ENCODE measurements at places on chromosomes 7 and 10. TPM values are rescaled to one million over a fixed set of nuclear protein-coding genes. Genes with fewer than 3 reads are reported as not detected.

GRCh38 chr7:151061213-151062110, 2.1 kb downstream of the SLC4A2 start:
- no peak for DNase-seq

- DNase-seq = no peak
These were observed 33.5 kb upstream of the ENO4 start for GRCh38 chr10:116815641-116816415.

Gene HOXA11
- 6.1 TPM for total RNA-seq

Gene LIPM
- not detected for total RNA-seq

- peak; percentile 98 for DNase-seq
These were observed 15.5 kb downstream of the HSPB1 start for GRCh38 chr7:76317782-76318487.

- peak; percentile 63 for DNase-seq
These were observed 4.6 kb downstream of the REPIN1 start for GRCh38 chr7:150373049-150373801.

DNA sequence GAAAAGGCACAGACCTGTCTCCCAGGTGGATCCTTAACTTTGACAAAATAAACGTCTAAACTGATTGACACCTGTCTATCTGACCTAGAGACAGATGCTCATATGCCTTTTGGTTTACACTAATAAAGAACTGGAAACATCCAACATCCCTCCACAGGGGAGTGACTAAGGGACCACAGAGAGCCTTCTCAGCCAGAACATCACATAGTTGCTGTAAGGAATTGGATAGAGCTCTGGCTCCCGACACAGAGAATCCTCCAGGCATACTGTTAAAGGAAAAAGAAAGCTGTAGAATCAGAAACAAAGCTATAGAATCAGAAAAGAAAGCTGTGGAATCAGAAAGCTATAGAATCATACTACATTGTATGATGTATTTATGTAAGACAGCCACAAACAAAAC, 258.8 kb downstream of the STK31 start:
- no peak for DNase-seq

GRCh38 chr10:22335173-22335933, 9.9 kb upstream of the SPAG6 start:
- DNase-seq = peak; percentile 71

- DNase-seq = no peak
These were observed 363.7 kb downstream of the DPP6 start for GRCh38 chr7:154415709-154416399.

- no peak for DNase-seq
These were observed 480.5 kb downstream of the PHTF2 start for GRCh38 chr7:78279032-78279431.

GRCh38 chr7:141053626-141054025, 20.2 kb upstream of the TMEM178B start:
- DNase-seq = no peak

Gene CACNA2D1
- total RNA-seq = 2.5 TPM
